Activated naive CD8-positive, alpha-beta T cell treated with anti-CD3 and anti-CD28 coated beads, Interleukin-2, amount 50 U/mL, for 16 hours (primary cell): ENCODE measurements at places on chromosomes 12 and 14.

GRCh38 chr12:95997911-95998510, 1.9 kb upstream of the HAL start:
- no peak for DNase-seq

DNA sequence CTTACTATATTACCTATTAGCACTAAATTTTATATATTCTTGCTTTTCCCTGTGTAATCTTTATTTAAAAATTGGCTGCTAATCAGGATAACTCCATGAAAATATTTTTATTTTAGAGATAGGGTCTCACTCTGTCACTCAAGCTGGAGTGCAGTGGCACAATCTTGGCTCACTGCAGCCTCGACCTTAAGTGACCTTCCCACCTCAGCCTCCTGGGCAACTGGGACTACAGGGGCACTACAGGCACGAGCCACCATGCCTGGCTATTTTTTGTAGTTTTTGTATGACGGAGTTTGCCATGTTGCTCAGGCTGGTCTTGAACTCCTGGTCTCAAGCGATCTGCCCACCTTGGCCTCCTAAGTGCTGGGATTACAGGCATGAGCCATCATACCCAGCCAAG, 32.4 kb upstream of the VCPKMT start:
- DNase-seq, result no peak

- no peak for DNase-seq
Observed at GRCh38 chr14:68757618-68758081, 35.2 kb downstream of the ZFP36L1 start.

DNA sequence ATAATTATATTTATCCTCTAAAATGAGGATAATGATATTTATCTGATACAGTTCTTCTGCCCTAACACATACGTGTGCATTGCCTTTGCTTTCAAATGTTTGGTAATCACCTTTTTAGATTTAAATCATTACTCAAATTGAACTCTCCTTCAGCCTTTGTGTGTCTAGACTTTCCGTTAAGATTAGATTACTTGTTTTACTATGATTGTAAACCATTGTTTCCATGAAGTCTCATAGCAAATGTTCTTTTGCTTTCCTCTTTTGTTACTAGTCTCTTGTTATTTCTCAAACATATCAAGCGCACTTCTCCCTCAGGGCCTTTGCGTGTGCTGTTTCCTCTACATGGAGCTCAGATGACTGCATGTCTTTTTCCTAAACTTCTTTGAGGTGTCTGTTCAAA, 63.7 kb downstream of the ETV6 start:
- DNase-seq, result no peak

- no peak for DNase-seq
Observed at GRCh38 chr14:28975084-28975483, 208.5 kb downstream of the FOXG1 start.

GRCh38 chr14:92939699-92940098, 16.7 kb downstream of the CHGA start:
- no peak for DNase-seq
